ENCODE measurements at places on chromosomes 6 and 20.
A peak's percentile ranks its signal among the peaks of the same experiment; 100 is the strongest.

- no peak for DNase-seq
Observed at GRCh38 chr6:43757966-43758616, 11.9 kb upstream of the VEGFA start.

- no peak for DNase-seq
Observed at GRCh38 chr6:79776076-79776475, 144.9 kb downstream of the SH3BGRL2 start.

DNA sequence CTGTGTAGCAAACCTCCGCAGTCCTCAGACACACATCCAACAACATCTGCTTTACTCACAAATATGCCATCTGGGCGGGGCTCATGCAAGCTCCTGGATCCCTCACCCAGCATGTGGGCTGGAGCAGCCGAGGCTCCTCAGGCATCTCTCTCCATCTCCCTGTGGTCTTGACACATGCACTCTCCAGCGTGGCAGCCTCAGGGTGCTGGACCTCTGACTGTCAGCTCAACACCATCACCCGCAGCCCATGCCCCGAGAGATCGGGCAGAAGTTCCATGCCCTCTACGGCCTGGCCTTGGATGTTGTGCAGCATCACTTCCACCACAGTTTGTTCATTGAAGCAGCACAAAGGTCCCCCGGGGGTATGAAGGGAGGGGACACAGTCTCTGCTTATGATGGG is 32.6 kb upstream of the CD93 start:
- no peak for DNase-seq

DNA sequence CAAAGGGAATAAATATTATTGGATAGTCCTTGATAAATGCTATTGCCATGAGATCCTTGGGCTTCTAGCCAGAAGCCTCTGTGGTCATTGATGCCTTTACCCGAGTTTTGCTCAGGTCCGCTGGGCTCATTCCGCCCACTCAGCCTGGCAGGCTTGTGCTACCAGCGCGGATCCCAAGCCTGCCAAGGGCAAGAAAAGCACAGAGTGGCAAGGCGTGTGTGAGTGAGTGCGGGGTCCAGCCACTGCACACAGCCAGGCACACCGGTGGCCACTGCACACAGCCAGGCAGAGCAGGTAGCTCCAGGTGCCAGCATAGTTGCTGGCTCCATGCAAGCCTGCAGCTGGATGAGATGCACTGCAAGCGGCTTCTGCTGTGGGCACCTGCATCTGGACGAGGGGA is 38.7 kb downstream of the STK38 start:
- no peak for DNase-seq

GRCh38 chr6:112936079-112936472 is 588.9 kb downstream of the RFPL4B start:
- DNase-seq, result no peak

- no peak for DNase-seq
Observed at GRCh38 chr6:15996030-15996429, 132.9 kb upstream of the MYLIP start.

GRCh38 chr6:168193816-168194721 is 115.1 kb upstream of the FRMD1 start:
- peak; percentile 70 for DNase-seq

GRCh38 chr20:50450881-50451752 is 59.1 kb upstream of the PTPN1 start:
- no peak for DNase-seq

DNA sequence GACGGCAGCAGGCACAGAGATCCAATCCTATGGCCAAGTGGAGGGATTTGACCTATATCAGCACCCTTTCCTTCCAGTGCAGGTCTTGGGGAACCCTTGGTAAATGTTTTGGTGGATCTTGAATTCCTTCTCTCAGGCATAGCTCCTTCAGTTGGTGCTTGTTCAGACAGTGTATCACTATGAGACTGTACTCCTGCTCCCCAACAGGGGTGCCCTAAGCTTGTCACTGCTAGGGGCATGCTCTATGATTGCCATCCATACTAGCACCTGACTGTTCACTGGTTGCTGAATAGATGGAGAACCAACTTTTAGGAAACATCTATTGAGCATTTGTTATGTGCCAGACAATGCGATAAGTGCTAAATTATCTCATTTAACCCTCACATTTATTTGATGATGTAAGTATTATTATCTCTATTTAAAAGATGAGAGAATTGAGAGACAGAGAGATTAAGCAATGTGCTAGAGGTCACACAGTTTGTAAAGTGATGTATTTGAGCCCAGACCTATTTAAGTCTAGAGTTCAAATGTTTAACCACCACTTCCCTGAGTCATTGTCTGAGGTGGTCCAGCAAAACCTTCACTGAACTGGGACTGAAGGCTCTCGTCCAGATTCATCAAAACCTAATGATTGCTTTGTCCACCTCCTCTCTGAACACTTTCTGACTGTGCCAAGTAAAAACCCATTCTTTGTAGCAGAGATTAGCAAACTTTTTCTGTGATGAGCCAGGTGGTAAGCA is 34.3 kb downstream of the ADGRF1 start:
- DNase-seq, result no peak

All from Right ventricle myocardium inferior (tissue), 1 donor.